ENCODE measurements at places on chromosomes 6 and 20. TPM values are rescaled to one million over a fixed set of nuclear protein-coding genes. Genes with fewer than 3 reads are reported as not detected.

DNA sequence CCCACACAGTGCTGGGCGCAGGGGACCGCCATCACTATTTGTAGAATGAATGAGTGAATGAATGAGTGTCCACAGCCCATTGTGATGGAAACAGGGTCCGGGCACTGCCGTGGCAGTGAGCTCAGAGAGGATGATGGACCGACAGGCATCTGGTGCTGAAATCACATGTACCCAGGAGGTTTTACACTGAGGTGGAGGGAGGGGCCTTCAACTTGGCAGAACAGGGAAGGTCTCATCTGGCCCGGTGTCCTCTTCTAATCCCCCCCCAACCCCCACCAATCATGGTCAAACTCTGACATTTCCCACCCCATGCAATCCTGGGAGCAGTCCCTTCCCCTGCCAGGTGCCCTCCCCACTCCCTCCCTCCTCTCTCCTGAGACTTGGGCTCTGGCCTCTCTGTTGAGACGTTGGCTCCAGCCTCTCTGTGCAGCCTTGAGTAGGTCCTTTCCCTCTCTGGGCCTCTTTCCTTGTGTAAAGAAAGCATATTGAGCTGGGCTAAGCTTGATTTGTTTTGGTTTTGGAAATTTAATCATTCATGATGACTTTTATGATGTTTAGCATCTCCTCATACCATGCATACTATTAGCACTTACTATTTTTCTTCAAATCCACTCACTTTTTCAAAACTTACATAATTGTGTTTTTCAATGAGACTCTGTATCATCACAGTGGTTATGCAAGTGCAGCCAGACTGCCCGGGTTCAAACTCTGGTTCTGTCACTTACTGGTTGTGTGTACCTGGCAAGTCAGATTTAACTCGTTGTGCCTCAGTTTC, 10.8 kb downstream of the KIAA1755 start:
- no peaks in the 10 kb centered on the region for H3K27me3 ChIP-seq
- no peak for DNase-seq
- H3K36me3 ChIP-seq, result no peaks in the 10 kb centered on the region
- no peak overlapping the region for H3K27ac ChIP-seq

- no peak for DNase-seq
- no peaks in the 10 kb centered on the region for H3K4me1 ChIP-seq
- H3K36me3 ChIP-seq, result no peaks in the 10 kb centered on the region
- no peaks in the 10 kb centered on the region for H3K27me3 ChIP-seq
Observed at GRCh38 chr6:38320358-38320757, 319.4 kb downstream of the BTBD9 start.

DNA sequence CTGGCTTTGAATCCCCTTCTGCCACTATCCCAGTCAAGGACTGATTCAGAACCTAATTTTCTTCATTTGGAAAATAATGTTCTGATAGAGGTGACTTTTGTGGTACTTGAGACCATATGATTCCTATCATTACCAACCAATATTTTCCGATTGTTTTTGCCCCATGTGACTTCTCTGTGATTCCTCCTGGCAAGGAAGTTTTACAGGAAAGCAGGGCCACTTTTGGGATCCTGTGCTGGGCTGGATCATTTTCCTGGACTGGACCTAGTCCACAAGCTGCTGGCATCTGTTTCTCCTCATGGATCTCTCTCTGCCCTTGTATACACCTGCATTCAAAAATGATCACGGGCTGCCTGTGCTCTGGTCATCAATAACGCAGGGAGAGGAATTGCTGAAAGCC, 13.9 kb upstream of the SNHG17 start:
- DNase-seq, result no peak
- no peak overlapping the region for H3K27ac ChIP-seq
- no peak overlapping the region for H3K4me3 ChIP-seq
- no peaks in the 10 kb centered on the region for H3K36me3 ChIP-seq
- no peaks in the 10 kb centered on the region for H3K27me3 ChIP-seq
- peaks cover 19% of the 10 kb centered on the region for H3K4me1 ChIP-seq

GRCh38 chr20:4902788-4903187, 98.5 kb downstream of the SLC23A2 start:
- no peaks in the 10 kb centered on the region for H3K27me3 ChIP-seq
- H3K36me3 ChIP-seq, result no peaks in the 10 kb centered on the region
- H3K27ac ChIP-seq, result no peak overlapping the region
- no peak overlapping the region for H3K4me3 ChIP-seq
- no peak for DNase-seq
- peaks cover 5% of the 10 kb centered on the region for H3K4me1 ChIP-seq

Gene LIME1
- total RNA-seq, result 50.1 TPM

Gene BTBD3
- total RNA-seq, result 66.8 TPM

DNA sequence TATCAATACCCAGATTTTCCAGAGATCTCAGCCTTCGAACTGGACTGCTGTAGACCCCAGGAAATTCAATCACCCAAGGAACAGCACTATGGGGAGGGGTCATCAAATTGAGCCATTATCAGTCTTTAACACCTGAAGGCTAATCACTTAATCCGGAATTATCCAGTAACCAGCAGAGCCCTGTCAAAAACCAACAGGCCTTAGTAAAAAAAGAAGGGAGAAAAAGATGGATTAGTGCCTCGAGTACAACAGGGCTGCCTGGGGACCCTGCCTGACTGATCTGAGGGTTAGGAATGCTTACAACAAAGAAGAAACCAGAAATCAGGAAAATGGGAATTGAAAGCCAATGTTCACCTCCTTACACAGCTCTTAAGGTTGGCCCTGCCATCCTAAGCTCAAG, 7.6 kb downstream of the RRAGD start:
- no peak overlapping the region for H3K4me3 ChIP-seq
- no peaks in the 10 kb centered on the region for H3K4me1 ChIP-seq
- DNase-seq, result no peak
- H3K36me3 ChIP-seq, result no peaks in the 10 kb centered on the region
- no peak overlapping the region for H3K27ac ChIP-seq
- no peaks in the 10 kb centered on the region for H3K27me3 ChIP-seq

- no peaks in the 10 kb centered on the region for H3K36me3 ChIP-seq
- no peaks in the 10 kb centered on the region for H3K27me3 ChIP-seq
- no peak overlapping the region for H3K4me3 ChIP-seq
- no peak for DNase-seq
Observed at GRCh38 chr6:2803731-2804429, 37.8 kb downstream of the SERPINB1 start.

GRCh38 chr6:19167251-19167650, 669.9 kb upstream of the ID4 start:
- H3K27ac ChIP-seq, result no peak overlapping the region
- no peaks in the 10 kb centered on the region for H3K36me3 ChIP-seq
- no peaks in the 10 kb centered on the region for H3K4me1 ChIP-seq
- no peak overlapping the region for H3K4me3 ChIP-seq
- no peaks in the 10 kb centered on the region for H3K27me3 ChIP-seq

DNA sequence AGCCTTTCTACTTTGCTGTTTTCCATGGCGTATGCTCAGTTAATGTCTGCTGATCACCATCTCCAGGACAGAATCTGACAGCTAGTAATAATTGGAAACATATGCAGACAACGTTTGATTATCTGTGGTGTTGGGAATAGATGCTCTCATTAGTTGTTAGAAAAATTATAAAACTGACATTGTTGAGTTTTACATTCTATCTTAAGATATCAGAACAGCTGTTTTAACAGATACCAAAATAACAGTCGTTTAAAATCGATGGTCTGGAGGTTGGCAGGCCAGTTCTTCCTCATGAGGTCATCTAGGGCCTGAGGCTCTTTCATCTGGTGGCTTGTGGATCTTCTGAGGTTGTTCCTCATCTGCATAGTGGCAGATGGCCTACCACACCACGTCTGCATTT, 137.6 kb downstream of the AIG1 start:
- H3K27me3 ChIP-seq, result no peaks in the 10 kb centered on the region
- DNase-seq, result no peak
- H3K4me3 ChIP-seq, result no peak overlapping the region
- H3K4me1 ChIP-seq, result no peaks in the 10 kb centered on the region
- no peak overlapping the region for H3K27ac ChIP-seq
- no peaks in the 10 kb centered on the region for H3K36me3 ChIP-seq

DNA sequence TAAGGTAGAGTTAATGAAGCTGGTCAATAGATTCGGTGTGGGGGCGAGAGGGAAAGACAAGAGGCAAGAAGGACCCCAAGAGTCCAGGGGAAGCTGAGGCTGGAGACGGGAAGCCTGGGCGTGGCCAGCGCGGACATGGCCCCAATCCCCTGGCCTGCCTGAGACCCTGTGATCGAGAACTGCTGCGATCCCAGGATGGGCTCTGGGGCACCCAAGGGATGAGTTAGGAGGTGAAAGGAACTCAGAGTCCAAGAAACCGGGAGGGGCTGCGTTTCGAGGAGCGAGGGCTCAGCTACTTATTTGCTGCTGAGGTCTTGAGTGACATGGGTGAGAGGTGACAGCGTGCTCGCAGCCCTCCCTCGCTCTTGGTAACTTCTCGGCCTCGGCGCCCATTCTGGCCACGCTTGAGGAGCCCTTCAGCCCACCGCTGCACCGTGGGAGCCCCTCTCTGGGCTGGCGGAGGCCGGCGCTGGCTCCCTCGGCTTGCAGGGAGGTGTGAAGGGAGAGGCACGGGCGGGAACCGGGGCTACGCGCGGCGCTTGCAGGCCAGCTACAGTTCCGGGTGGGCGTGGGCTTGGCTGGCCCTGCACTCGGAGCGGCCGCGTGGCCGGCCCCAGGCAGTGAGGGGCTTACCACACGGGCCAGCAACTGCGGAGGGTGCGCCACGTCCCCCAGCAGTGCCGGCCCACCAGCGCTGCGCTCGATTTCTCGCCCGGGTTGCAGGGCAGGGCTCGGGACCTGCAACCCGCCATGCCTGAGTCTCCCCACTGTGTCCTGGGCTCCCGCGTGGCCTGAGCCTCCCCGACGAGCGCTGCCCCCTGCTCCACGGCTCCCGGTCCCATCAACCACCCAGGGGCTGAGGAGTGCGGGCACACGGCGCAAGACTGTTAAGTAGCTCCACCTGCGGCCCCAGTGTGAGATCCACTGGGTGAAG, 58.2 kb downstream of the IRF4 start:
- H3K4me3 ChIP-seq, result no peak overlapping the region
- no peaks in the 10 kb centered on the region for H3K36me3 ChIP-seq
- H3K27ac ChIP-seq, result no peak overlapping the region
- no peaks in the 10 kb centered on the region for H3K4me1 ChIP-seq

Gene ADGRF1
- total RNA-seq, result not detected

DNA sequence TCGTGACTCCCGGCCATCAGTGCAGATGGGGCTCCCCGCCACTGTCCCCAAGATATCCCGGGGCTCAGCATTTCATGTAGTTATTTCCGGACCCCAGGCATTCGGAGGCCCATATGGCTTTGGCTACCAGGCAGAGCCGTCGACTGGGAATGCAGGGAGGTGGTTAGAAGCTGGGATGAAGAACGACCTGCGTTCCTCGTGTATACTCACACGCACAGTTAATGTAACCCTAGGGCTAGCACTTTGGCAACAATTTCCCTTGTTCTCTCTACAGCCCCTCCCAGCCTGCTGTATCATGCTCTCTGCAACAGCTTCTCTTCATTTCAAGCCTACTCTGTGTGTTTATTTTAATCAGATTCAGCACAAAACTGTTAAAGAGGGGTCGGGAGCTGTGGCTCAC, 240.4 kb downstream of the MYLK4 start:
- H3K27me3 ChIP-seq, result peaks cover 31% of the 10 kb centered on the region
- H3K27ac ChIP-seq, result no peak overlapping the region
- H3K4me1 ChIP-seq, result peaks cover 9% of the 10 kb centered on the region
- DNase-seq, result no peak
- H3K36me3 ChIP-seq, result no peaks in the 10 kb centered on the region
- no peak overlapping the region for H3K4me3 ChIP-seq

- H3K27ac ChIP-seq, result no peak overlapping the region
- no peaks in the 10 kb centered on the region for H3K27me3 ChIP-seq
- peaks cover 2% of the 10 kb centered on the region for H3K4me1 ChIP-seq
- no peaks in the 10 kb centered on the region for H3K36me3 ChIP-seq
- H3K4me3 ChIP-seq, result no peak overlapping the region
Observed at GRCh38 chr20:62155428-62156253, 12.1 kb downstream of the SS18L1 start.

Gene ARFGEF3
- 11.9 TPM for total RNA-seq

DNA sequence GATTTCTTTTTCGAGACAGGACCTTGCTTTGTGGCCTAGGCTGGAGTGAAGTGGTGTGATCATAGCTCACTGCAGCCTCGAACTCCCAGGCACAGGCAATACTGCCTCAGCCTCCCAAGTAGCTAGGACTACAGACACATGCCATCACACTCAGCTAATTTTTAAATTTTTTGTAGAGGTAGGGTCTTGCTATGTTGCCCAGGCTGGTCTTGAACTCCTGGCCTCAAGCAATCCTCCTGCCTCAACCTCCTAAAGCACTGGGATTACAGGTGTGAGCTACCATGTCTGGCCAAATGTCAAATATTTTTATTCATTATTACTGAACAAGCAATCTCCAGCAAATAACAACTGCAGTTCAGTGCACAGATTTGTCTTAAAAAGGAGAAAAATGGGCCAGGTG, 131.7 kb upstream of the IFNGR1 start:
- no peak for DNase-seq
- no peaks in the 10 kb centered on the region for H3K36me3 ChIP-seq
- no peaks in the 10 kb centered on the region for H3K27me3 ChIP-seq
- no peak overlapping the region for H3K4me3 ChIP-seq
- H3K4me1 ChIP-seq, result no peaks in the 10 kb centered on the region

Gene FHL5
- total RNA-seq, result 4.6 TPM
